ENCODE measurements at places on chromosomes 11 and 22.

DNA sequence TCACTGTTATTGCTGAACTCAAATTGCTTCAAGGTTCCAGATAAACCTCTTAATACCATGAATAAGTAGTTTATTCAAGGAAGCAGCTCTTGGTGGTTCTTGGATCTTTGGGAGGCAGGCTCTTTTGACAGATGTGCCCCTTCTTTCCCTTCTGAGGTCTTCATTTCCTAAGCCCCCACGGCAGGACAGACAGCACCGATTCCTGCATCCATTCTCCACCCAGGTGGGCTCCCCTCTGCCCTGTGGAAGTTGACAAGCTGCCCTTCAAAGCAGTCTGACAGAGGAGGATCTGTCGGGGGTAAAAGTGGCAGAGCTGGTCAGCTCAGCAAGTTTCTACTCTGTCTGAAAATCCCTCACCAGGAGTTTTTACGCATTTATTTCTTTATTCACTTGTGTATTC, 605.3 kb upstream of the B3GAT1 start:
- DNase-seq: no peak

- no peak for DNase-seq
Observed at GRCh38 chr11:68002938-68003845, 705 bp downstream of the UNC93B1 start.

- DNase-seq: no peak
Observed at GRCh38 chr11:72231396-72232259, 7.1 kb downstream of the INPPL1 start.

DNA sequence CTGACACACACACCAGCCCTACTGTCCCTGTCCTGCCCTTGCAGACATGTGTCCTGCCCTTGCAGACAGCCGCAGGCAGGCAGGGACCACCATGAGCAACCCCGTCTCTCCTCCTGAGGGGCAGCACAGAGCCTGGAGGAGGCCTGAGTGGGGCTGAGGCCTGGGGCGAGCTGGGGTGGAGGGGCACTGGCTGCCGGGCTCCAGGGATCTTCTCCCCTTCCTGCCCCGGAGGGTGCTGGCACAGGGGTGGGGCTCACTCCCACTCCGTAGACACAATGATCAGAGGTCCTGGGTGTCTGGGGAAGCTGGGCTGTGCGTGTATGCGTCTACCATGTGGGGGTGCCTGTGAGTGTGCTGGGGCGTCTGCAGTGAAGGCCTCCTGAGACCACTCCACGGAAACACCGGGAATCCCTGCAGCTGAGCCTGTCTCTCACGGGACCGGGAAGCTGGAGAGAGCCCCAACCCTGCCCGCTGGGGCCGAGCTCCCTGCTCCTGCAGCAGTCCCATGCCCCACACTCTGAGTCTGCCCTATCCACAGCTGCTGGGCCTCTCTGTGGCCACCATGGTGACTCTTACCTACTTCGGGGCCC, 588 bp downstream of the TSPAN32 start:
- no peak for DNase-seq

- no peak for DNase-seq
Observed at GRCh38 chr11:92104349-92104748, 120.3 kb upstream of the FAT3 start.

Data from fibroblast of skin of left biceps (primary cell).